Hepatocyte (in vitro differentiated cells): ENCODE measurements at places on chromosomes 2 and 18. TPM values are rescaled to one million over a fixed set of nuclear protein-coding genes. Genes with fewer than 3 reads are reported as not detected.

DHRS9 gene
- total RNA-seq: 1.1 and 1.2 TPM in 2 replicates

WDR33 gene
- total RNA-seq: 36.2 and 47.5 TPM in 2 replicates

OSR1 gene
- total RNA-seq: 16.1 and 19.8 TPM in 2 replicates

CD8B2 gene
- total RNA-seq: 0.44 TPM in 1 of 2 replicates, not detected in the other

PRADC1 gene
- total RNA-seq: 26.9 and 36.6 TPM in 2 replicates

NYAP2 gene
- 0.37 and 1.0 TPM in 2 replicates for total RNA-seq

CARF gene
- total RNA-seq: 10.3 and 13.7 TPM in 2 replicates

MTA3 gene
- total RNA-seq: 34.6 and 38.7 TPM in 2 replicates

RTP5 gene
- not detected in 2 replicates for total RNA-seq

DNA sequence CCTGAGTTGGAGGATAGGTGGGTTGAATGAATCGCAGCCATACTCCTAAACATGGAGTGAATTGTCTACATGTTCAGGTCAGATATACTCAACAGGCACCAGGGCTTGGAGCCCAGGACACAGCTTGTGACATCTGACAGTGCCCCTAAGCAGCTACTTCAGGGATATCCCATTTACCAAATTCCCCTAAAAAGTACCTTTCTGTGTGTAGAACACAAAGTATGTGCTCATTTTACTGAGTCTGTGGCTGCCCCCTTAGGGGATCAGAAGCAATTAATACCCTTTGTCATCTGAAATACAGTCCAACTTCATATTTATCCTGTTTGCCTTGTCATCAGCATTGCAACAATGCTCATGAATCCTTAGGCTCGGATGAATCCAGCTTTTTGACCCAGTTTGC, 20.8 kb downstream of the TNFRSF11A start:
- no peak for DNase-seq

DNA sequence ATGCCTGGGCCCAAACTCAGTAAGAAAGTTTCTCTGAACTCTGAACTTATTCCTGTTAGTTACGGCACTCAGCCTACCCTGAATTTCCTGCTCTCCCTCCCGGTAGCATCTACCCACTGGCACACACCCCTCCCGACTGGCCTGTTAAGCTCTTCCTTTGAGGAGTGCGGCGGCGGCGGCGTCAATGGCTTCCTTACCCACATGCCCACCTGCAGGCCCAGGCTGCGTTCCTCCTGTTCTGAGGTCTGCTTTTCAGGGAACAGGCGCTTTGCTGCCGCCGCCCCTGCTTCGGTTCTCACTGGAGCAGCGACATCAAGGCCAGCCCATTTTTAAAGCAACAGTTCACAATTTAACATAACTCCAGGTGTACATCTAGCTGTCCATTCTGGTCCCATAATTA, 432.4 kb downstream of the DCDC2C start:
- DNase-seq: no peak

DNA sequence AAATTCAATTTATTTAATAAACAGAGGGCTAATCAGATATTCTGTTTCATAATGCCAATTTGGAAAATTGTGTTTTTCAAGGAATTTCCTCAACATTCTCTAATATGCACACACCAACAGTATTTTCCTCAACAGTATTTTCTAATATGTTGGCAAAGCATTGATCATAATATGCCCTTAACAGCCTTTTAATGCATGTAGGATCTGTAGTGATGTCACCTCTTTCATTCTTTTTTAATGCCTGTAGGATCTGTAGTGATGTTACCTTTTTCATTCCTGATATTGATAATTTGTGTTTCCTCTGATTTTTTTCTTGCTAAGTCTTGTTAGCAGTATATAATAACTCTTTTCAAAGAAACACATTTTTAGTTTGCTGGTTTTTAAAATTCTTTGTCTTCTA, 15.9 kb downstream of the VWA3B start:
- DNase-seq: no peak

- no peak for DNase-seq
These were observed 273.5 kb downstream of the PIK3C3 start for GRCh38 chr18:42228581-42228980.

- peak; percentile 59 for DNase-seq
These were observed 63.5 kb upstream of the FZD7 start for GRCh38 chr2:201969938-201970785.

- no peak for DNase-seq
These were observed 566.8 kb downstream of the EPHA4 start for GRCh38 chr2:221005338-221005737.

- peak; percentile 34 for DNase-seq
These were observed 93.9 kb downstream of the EVA1A start for GRCh38 chr2:75466708-75467311.

DNA sequence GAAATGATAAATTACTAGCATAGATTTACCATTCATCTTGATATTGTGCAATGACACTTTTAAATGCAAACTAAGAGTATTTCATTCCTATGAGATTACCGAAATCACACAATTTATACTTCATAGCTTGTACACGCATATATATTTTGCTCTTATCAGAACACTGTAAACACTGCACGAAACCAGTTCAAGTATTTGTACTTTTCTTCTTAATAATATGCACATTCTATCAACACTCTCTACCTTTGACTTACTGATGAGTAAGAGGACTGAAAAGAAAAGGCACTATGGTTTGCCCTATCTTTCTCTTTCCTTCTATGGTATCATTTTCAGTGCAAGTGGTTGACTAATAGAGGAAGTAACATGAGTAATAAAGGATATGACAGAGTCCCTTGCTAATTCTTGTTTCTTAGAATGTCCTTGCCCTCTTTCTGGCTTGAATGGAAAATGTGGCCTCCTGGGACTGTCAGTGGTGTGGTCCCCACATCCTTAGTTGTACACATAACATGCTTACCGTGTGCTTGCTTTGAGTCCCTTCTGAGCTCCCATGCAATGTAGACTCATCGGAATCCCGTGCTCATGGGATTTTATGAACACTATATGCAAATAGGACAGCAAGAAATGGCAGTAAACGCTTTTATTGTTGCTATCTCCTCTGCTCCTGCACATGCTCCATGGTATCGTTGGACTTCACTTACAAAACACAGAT, 363.5 kb upstream of the TNP1 start:
- no peak for DNase-seq

DNA sequence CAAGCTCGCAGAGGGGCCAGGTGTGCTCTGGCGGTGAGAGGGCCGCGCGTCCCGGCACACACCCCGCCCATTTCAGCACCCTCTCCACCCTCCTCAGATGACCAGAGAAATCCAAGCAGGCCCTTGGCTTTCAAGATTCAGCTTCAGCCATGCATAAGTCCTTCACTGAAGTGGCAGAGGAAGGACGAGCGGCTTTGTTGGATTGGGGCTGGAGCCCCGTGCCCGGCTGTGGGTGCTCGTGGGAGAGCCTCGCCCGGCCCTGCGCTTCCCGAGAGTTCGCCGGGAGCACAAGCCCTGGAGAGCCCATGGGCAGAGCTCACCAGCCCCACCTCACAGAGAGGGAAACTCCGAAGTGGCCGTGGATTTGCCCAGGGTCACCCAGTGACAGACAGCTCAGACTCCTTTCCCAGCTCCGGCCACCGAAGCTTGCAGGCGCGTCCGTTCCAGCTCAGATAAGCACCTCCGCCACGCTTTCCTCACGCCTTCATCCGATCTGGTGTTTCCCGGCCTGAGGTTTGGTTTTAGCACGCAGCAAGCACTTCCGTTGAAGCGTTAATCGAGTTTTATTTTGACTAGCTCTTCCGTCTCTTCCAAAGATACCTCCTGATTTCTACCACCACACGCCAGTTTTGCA, 45.6 kb upstream of the MTCL1 start:
- no peak for DNase-seq

- DNase-seq: no peak
These were observed 208.0 kb downstream of the C1D start for GRCh38 chr2:67854798-67855197.

- no peak for DNase-seq
These were observed 36.0 kb upstream of the EVA1A start for GRCh38 chr2:75596784-75597183.

DNA sequence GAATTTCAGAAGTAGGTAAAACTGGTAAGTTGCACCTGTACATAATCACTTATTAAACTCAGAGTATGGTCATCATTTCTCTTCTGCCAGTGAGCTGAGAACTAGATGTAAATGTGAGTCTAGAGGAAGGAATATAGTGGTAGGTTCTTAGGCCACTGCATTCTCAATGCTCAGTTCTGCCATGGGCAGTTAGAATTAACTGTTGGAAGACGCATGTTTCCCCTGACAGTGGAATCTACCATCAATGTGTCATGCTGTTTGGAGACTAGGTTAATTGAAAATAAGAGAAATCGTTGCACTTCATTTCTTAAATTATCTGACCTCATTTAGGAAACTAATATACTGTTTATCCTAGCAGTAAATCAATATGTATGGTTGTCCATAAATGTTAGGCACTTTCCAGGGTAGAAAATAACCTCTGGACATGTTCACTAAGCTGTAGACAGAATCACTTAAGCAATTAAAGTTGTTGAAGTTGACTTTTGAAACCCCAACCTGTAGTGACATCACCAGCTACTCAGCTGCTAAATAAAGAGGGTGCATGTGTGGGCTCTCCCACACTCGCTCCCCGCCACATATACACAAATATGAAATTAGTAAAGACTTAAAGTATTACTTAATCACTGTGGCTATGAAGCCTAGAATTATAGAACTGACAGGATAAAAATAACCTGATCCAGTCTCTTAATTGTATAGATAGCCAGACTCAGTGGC, 91.5 kb upstream of the NOSTRIN start:
- DNase-seq: no peak

DNA sequence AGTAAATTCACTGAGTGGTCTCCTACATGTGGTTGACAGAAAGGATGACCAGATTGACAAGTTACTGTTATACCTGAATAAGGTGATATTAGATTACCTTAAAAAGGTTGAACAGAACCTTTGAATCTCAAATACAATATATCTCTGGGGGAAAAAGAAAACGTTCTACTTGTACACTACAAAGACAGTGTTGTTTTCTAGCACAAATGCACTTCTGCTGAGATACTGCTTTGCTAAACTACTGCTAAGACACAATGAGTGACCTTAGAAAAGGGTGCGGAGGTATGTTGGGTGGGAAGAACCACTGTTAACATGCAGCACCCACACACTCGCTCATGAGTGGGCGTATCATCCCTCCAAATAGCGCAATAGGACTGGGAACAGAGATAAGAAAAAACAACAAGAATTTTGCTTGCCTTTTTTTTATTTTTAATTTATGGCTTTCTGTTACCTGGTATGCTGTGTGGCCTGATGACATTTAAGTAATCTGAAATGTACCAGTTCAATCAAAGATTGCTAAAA, 6.1 kb downstream of the BCL2 start:
- DNase-seq: no peak

GRCh38 chr2:104872866-104873688, 19.2 kb downstream of the POU3F3 start:
- DNase-seq: peak; percentile 83

DNA sequence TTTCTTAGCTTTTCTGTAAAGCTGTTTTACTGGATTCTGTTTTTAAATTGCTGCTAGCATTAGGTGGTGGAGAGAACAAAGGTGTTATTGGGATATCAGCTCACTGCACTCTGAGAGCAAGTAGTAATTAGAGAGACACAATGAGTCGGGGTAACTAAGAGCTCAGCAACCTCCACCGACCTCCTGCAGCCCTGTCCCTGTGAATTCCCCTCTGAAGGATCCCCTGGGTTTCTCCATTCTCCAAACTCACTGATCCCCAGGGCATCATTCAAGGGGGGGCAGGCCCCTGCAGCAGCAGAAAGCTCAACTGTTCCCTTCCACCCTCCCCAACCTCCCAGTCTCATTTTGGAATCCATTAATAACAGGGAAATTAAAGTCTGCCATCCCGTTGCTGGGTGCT, 73.0 kb downstream of the MTCL1 start:
- no peak for DNase-seq

DNA sequence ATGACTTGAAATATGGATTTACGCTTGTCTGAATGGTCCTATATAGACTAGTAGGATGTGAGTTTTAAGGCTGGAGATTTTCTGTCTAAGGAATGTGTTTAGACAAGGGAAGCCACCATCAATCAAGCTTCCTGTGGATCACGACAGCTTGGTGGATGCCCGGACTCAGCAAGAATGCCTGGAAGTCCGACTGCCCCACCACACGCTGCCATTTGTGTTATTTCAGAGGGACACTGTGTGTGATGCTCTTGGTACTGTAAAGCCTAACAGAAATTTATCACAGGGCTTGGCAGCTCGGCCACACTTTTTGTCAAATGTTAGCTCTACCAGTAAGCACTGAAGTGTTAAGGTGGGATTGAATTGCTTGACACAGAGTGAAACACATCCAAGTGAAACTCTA, 127.1 kb upstream of the CDH7 start:
- DNase-seq: no peak

DNA sequence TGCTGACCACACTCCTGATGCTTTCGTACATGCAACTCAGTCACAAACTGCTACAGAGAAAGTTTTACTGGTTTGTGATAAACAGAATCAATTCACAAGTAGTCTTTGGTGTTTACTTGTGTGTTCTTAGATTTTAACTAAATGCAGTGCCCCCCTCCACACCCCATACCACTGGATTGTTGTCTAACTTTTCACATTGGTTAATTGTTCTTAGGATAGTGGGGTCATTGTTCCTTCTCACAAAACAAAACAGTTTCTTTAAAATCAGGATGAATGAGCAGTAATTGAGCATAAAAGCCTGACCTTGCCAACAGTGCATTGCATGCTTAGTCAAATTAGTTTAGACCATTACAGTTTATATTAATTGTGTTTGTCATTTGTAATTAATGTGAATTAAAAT, 14.1 kb upstream of the PNPT1 start:
- no peak for DNase-seq

- no peak for DNase-seq
These were observed 252.0 kb downstream of the DYSF start for GRCh38 chr2:71705171-71705960.

DNA sequence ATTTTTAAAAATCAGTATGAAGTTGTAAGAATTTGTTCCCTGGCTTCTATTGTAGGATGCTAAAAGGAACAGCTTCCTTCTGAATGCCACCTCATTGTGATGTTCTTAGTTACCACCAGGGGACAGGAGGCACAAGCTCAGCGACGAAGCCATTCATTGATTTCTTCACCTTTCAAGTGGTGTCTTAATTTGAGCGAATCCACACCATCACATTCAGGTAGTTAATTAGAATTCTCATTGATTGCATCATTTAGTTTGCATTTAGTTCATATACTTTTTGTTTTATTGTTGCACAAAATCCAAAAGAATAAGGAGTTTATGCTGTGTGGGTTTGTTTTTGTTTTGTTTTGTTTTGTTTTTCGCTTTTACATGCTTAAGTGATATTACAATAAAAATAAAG, 23.1 kb downstream of the CYP27C1 start:
- no peak for DNase-seq

DNA sequence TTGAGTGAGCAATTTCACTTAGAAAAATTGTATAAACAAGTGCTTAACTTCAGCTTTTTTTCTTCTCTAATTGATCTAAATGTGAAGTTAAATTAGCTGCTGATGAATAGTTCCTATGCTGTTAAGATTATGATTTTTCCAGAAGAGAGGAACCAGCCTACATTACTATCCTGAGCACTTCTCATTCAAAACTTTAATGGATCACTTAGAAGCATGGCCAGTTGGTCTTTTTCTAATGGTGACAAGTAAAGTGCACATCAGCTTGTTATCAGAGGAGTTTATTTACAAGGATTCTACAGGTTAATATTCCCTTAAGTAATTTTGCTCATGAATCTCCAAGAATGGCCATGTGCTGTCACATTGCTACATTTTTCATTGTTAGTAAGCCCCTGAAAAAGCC, 37.1 kb downstream of the DCC start:
- DNase-seq: no peak
